ENCODE measurements at places on chromosomes 1 and 21.

DNA sequence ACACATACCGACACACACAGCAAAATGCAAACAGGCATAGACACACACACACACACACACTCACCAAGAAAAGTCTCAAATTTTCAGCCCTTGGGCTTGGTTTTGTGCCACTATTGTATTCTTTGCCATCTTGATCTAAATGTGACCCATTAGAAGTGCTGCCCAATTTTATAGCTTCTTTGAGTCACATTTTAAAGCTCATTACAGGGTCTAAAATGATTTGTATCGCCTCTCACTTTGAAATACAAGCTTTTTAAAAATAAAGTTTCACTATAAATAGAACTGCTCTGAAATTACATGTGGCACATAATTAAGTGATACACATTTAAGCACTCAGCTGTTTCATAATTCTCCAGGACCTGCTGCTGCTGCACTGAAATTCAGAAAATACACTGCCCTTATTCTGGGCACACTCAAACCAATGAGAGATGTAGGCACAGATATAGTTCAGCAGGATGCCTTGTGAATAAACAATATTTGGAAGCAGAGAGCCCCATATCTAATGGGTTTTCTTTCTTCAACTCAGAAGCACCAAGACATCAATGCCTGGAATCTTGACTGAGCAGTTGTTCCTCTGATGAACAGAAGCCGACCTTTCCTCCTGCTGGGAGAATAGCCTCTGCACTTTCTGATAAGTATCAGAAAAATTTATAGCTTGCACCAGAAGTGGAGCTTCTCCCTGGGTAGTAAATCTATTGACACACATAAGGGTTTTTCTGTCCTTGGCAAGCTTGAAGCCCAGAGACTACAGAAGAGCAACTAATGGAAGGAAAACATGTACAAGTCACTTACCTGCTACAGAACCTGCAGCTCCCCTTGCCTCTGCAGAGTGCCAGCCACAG lies 37.0 kb upstream of the PLPPR4 start:
- no peak for DNase-seq

- no peak for DNase-seq
Measured at GRCh38 chr1:104028416-104029035, 278.8 kb downstream of the AMY1C start.

GRCh38 chr1:165829888-165830287 lies 2.5 kb downstream of the UCK2 start:
- no peak for DNase-seq

DNA sequence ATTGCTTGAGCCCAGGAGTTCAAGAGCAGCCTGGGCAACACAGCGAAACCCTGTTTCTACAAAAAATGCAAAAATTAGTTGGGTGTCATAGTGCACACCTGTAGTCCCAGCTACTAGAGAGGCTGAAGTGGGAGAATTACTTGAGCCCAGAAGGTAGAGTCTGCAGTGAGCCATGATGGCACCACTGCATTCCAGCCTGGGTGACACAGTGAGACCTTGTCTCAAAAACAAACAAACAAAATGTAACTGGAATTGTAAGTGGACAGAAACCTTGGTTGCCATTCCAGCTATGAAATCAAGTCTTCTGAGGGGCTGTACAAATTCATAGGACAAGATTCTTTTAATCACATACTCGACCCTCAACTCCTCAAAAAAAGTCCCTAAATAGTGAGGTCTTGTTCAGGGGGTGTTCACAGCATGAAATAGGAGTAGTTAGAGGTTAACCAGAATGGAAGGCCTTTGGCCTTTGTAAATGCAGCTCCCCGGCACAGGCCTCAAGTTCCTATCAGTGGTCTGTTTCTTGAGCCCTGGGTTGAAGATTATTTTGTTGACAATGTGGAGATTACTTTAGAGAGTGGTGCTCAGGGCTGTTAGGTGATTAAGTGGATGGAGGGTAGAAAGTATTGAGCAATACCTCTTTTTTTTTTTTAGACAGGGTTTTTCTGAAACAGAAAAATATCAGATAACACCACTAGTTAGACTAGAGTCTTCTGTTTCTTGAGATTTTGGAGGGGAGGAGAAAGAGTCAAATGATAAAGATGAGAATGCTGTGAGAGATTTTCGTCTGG lies 138.7 kb upstream of the ZNF648 start:
- DNase-seq, result no peak

- no peak for DNase-seq
Measured at GRCh38 chr1:175678471-175678870, 64.9 kb downstream of the TNR start.

DNA sequence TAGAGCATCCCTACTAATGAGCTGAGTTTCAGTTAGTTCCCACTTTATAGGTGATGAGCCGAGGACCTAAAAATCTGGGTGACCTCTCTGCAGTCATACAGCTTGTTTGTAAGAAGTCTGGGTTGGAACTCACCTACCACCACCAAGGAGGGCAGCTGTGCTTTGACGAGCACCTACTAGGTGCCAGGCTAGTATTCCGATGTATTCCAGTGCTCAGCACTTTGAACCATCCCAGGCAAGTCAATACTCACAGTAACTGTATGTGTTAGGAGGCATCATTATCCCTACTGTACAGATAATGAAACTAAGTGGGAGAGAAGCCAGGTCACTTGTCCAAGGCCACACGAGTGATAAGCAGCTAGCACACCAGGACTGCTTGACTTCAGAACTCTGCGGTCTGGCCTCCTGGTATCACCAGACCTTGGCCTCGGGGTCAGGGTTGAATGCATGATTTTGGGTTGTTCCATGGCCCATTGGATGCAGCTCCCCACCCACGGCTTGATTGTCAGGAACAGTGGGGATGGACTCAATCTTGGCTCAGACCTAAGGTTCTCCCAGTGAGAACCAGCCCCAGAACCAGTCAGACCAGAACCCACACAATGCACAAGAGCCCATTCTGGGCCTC lies 20.7 kb downstream of the ECE1 start:
- DNase-seq, result no peak

DNA sequence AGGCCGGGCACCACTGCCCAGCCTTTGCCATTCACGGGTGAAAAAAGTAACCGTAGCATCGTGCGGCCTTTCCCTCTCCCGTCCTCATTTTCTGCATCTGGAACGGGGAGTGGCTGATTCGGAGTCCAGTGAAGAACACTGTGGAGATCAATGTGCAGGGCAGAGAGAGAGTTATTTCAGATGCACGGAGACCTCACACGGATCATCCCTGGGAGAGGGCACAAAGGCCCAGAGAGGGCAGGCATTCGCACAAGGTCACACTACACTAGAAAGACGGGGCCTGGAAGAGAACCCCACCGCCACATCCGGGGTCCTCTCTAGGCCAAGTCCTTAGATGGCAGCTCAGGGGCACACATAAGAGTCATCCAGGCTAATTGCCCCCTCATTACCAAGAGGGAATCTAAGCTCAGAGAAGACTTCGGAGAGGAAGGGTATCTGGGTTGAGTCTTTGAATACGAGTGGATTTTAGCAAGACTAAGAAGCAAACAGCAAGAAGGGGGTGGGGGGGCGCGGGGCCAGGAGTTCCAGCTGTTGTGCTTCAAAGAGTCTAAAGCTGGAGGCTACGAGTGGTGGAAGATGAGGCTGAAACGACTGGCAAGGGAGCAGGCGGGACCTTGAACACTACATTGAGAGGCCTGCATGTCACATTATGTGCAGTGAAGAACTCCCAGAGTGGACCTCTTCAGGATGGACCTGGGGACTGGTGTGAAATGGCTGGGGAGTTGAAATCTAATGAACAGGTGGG lies 857 bp downstream of the GPX7 start:
- DNase-seq, result no peak

Data from CD4-positive, alpha-beta T cell treated with Interferon gamma for 1 hour (primary cell).